BJ (cell line): ENCODE measurements at places on chromosomes 5 and 9.

DNA sequence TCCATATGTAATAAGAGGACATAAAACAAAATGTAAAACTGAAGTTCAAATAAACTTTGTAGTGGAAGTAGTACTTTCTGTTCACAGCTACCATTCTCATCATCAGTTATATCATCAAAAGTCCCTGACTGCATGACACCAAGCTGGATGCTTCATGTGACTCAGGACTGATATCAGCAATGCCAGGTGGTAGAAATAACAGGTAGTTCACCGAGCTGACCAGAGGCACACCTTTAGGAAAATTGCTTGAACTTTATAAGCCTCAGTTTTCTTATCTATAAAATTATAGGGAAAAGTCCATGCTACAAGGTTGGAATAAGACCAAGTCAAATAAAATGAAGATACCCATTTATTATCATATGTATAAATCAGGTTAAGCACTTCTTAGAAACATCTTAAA is 124.9 kb upstream of the PTGER4 start:
- no peak for DNase-seq

DNA sequence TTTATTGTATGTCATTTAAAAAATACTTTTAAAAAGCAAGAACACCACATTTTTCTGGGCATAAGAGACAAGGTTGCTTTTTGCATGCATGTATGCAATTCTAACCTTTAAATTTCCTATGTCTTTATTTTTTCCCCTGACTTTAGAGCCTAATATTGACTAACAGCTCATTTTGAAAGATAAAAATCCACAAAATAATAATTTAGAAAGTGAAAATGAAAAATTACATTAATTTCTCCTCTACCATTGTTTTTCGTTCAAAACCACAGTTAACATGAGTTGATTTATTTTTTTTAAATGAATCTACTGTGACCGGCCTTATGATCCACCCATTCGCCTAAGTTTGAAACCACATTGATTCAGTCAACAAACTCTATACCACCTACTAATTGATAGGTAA is 137.5 kb upstream of the CDKN2B start:
- no peak for DNase-seq

DNA sequence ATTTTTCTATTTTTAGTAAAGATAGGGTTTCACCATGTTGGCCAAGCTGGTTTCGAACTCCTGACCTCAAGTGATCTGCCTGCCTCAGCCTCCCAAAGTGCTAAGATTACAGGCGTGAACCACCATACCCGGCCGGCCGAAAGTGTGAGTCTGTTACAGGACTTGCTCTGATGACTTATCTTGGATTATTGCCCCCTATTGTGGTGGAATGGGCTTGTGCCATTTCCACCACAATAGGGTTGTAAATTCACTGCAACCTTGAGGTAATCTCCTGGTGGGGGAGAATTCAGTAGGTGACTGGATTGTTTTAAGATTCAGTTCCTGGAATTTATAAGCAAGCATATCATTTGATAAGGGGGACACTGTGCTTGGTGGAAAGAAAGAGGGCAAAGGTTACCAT is 15.0 kb upstream of the HMGCR start:
- DNase-seq, result no peak

DNA sequence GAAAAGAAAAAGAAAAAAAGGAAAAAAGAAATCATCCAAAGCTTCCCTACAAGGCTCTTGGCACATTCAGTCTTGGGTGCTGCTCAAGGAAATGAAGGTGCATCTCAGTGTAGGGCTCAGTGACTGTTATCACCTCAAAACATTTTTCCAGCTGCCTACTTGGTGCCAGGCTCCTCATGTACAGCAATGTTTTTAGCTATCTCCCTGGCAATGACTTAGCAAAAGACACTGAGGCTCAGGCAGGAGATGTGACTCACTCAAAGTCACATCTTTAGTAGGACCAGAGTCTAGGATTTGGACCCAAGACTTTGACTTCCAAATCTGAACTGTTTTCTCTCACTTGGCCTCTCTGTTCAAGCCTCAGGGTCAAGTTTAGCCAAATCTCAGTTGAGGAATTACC is 264.2 kb downstream of the CRB2 start:
- DNase-seq, result no peak

- no peak for DNase-seq
Observed at GRCh38 chr9:32426278-32426939, 42.0 kb downstream of the ACO1 start.

GRCh38 chr5:168960497-168960896 is 340.4 kb downstream of the SLIT3 start:
- DNase-seq, result no peak

- DNase-seq, result no peak
Observed at GRCh38 chr5:142542906-142543305, 143.0 kb downstream of the FGF1 start.

DNA sequence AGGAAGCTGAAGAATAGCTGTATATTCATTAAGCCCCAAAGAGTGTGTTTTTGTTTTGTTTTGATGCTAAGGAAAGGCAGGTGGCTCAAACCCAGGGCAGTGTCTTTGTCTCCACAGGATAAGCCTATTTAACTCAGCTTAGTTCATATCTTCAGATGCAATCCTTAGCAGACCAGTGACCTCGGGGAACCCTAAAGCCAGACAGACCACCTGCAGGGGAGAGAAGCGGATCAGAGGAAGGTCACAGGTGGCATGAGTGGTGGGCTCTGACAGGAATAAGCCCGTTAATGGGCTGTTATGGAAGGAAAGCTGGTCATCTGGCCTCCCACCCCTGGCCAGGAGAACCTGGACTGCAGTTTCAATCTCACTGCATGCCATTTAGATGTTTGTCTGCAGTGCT is 30.8 kb downstream of the TAS2R1 start:
- DNase-seq, result no peak

- no peak for DNase-seq
Observed at GRCh38 chr9:107487521-107488374, 1.8 kb downstream of the KLF4 start.

GRCh38 chr5:22567983-22568382 is 285.2 kb downstream of the CDH12 start:
- DNase-seq, result no peak

GRCh38 chr9:37453827-37454226 is 11.4 kb downstream of the ZBTB5 start:
- DNase-seq, result no peak

DNA sequence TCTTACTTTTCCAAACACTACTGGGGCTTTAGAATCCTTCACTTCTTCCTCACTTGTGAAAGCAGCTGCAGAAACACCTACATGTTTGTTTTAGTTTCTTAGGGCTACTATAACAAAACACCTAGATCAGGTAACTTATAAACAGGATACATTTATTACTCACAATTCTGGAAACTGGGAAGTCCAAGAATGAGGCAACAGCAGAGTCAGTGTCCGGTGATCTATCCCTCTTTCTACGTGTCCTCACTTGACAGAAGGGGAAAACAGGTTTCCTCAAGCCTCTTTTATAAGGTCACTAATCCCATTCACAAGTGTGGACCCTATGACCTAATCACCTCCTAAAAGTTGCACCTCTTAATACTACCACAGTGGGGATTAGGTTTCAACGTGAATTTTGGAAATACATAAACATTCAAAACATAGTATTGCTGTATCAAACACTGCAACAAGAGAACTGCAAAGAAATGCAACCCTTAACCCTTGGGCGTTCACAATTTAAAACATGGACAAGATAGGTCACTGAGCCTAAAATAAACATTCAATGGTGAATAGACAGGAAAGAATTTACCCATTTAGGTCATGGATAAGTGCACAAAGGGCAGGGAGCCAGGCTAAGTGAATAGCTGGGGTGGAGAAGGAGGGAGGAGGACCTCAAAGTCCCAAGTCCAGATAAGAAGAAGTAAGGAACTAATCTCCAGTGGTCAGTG is 104.3 kb downstream of the PIK3R1 start:
- no peak for DNase-seq

- no peak for DNase-seq
Observed at GRCh38 chr9:13351778-13352386, 72.4 kb upstream of the MPDZ start.

DNA sequence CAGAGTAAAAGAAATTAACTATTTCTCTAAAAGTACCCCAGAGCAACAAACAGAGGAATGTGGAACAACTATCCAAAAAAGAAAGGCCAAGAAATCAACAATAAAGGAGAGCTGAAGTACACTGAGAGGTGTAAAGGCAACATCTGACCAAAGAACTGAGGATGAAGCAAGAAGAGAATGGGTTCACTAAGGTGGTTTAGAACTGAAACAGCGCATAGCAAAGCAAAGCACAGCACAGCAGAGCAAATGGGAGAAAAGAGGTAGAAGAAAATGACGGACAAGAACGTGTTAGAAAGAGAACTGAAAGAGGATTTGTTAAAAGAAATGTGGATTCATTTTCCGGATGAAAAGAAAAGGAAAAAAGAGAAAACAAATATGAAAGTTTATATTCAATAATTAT is 25.8 kb downstream of the RFX3 start:
- no peak for DNase-seq

GRCh38 chr5:169993485-169993790 is 13.1 kb upstream of the INSYN2B start:
- DNase-seq, result no peak

DNA sequence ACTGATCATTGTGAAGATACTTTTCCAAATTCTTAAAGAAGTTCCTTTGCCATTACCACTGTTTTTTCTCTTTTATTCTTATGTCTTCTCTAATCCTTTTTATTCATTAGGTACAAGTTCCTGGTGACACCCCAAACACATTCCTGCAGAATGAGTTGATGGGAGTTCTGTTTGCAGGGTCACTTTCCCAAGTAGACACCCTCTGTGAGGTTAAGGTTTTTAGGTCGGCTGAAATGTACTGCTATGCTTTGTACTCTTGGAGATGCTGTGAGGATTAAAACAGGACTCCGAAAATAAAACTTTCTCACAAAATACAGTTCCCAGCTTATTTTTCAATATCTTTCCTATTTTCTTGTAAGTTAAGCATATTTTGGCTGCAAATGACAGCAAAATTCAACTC is 143.3 kb upstream of the TLE4 start:
- DNase-seq, result no peak

DNA sequence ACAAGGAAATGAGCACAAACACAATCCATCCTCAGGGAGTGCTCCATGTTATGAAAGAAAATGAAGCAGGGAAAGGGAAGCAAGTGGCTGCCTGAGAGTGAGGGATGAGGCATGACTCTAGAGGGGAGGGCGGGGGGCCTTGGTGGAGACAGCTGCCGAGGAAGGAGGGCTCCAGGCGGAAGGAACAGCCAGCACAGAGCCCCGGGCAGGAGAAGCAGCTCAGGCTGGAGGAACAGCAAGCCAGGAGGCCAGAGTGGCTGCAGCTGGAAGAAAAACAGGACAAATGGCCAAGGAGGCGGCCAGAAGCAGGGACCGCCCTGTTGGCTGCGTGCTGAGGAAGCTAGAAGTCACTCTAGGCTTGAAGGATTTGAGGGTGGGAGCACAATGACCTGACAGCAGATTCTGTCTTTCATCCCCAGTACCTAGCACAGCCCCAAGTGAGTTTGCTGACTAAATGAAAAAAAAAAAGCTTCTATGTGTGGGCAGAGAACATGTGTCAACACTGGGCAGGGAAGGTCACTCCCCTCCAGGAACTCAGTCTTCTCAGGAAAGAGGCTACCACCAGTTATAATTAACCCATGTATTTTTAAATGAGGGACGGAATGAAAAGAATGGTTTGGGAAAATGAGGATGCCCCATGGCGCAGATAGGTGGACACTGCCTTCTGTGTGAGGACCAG is 142.8 kb downstream of the DCP2 start:
- no peak for DNase-seq

DNA sequence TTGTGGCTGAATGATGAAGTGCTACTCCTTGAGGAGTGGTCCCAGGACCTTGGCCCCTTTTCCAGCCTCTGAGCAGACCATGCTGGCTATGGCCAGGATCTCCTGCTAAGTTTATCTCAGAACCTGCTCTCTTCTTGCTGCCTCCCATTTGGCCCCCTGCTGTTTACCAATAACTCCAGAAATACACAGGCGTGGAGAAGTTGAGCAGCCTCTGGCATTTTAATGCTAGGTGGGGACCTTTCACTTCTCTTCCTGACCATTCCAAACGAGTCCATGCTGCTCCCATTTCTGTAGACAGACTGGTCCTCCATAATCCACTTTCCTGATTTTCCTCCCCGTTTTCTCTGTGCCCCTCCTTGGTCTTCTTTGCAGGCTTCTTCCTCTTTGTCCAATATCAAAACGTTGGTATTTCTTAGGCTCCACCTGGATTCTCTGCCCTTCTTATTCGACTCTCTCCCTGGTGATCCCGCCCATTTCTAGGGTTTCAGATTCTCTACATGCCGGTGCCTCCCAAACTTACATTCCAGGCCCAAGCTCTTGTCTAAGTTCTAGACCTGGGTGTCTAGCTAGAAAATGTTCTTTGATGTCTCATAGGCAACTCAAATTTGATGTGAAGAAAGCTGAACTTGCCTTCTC is 33.4 kb upstream of the TNFAIP8 start:
- no peak for DNase-seq

- DNase-seq, result no peak
Observed at GRCh38 chr9:33510262-33511183, 13.5 kb upstream of the ANKRD18B start.

GRCh38 chr5:128259607-128260021 is 176.0 kb downstream of the SLC12A2 start:
- no peak for DNase-seq

- DNase-seq, result no peak
Observed at GRCh38 chr9:123206065-123206464, 62.3 kb downstream of the STRBP start.

DNA sequence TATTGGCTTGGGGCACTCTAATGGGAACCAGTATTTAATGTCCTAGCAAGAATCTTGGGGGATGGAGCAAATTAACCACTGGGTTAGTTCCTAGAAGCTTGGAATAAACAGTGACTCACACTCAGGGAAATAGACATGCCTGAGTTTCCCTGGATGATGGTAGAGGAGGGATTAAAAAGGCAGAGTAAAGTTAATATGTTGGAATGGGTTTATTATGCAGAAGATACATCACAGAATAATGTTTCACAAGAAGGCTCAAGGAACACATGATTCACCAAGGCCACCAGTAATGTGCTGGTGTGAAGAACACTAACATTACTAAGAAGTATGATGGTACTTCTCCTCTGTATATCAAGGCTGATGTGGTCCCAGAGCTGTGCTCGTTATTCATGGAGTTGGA is 752.9 kb upstream of the SEMA6A start:
- no peak for DNase-seq

- DNase-seq, result no peak
Observed at GRCh38 chr5:41735213-41735612, 135.0 kb downstream of the OXCT1 start.

- no peak for DNase-seq
Observed at GRCh38 chr5:152353001-152353400, 52.1 kb downstream of the NMUR2 start.

GRCh38 chr5:42035526-42035925 is 110.4 kb downstream of the FBXO4 start:
- DNase-seq, result no peak

- no peak for DNase-seq
Observed at GRCh38 chr9:77427256-77427927, 220.7 kb downstream of the GNA14 start.

- DNase-seq, result no peak
Observed at GRCh38 chr5:90301248-90301647, 108.3 kb downstream of the CETN3 start.
